ENCODE measurements at places on chromosomes 1 and 21. TPM values are rescaled to one million over a fixed set of nuclear protein-coding genes. Genes with fewer than 3 reads are reported as not detected.
A peak's percentile ranks its signal among the peaks of the same experiment; 100 is the strongest.

- H3K4me1 ChIP-seq = no peaks in the 10 kb centered on the region
- no peaks in the 10 kb centered on the region for H3K27me3 ChIP-seq
- H3K27ac ChIP-seq = no peak overlapping the region
- DNase-seq = no peak
- H3K4me3 ChIP-seq = no peak overlapping the region
These were observed 723.5 kb upstream of the ADAMTS5 start for GRCh38 chr21:27690426-27690825.

DNA sequence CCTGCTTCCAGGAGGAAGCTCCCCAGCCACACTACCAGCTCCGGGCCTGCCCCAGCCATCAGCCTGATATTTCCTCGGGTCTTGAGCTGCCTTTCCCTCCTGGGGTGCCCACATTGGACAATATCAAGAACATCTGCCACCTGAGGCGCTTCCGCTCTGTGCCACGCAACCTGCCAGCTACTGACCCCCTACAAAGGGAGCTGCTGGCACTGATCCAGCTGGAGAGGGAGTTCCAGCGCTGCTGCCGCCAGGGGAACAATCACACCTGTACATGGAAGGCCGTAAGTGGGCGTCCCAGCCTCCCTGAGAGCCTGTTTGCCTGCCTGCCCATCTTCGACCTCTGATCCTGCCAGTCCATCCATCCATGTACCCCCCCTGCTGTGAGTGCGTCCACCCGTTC, 3.6 kb downstream of the ECM1 start:
- H3K27ac ChIP-seq = no peak overlapping the region
- DNase-seq = no peak
- no peak overlapping the region for H3K4me3 ChIP-seq
- H3K4me1 ChIP-seq = peaks cover 10% of the 10 kb centered on the region
- no peaks in the 10 kb centered on the region for H3K27me3 ChIP-seq
- H3K36me3 ChIP-seq = peaks cover 15% of the 10 kb centered on the region

GRCh38 chr21:44785620-44786335, 15.8 kb downstream of the UBE2G2 start:
- H3K4me3 ChIP-seq = no peak overlapping the region
- H3K36me3 ChIP-seq = peaks cover 49% of the 10 kb centered on the region
- DNase-seq = peak; percentile 28
- no peaks in the 10 kb centered on the region for H3K27me3 ChIP-seq

- H3K4me3 ChIP-seq = no peak overlapping the region
- no peak overlapping the region for H3K27ac ChIP-seq
- DNase-seq = peak; percentile 72
- H3K4me1 ChIP-seq = no peaks in the 10 kb centered on the region
- H3K27me3 ChIP-seq = no peaks in the 10 kb centered on the region
- H3K36me3 ChIP-seq = no peaks in the 10 kb centered on the region
These were observed 1546.5 kb downstream of the NCAM2 start for GRCh38 chr21:22544747-22545146.

DNA sequence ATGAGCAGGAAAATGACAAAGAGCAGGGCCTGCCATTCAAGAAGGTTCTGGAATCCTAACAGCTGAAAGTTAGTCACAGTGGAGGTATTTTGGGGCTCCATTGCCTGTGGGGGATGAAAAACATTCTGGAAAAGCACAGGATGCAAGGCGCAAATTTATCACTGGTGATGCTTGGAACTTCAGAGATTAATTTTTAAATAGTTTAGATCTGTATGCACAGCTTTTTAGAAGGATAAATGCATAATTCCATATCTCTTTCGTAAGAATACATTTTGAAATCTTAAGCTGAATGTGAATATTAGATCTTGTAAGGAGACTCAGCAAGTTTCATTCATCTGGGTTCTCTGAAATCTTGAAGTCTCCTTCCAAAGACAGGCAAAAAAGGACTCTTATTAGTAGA, at the start of gene OR11L1:
OR11L1 (minus strand) TSS at position 101 of the 400 bp plus-strand sequence; CDS start at position 101, 0 bp downstream.
- H3K27ac ChIP-seq = no peak within 1 kb of the TSS
- no peaks in the 10 kb centered on the region for H3K27me3 ChIP-seq

DNA sequence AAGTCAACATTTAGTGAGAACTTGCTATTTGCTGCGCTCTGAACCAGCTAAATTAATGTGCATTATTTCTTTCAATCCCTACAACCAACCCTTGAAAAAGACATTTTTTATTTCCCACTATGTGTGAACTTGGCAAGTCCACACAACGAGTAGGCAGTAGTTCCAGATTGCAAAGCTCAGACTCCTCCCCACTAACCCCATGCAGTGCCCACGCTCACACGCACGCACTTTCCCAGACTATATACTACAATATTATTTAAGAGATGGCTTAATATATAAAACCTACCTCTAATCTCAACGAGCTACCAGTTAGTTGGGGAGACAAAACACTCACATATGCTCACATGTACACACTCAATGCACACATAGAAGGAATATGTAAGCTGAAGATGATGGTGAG, 671.2 kb downstream of the LMO4 start:
- no peaks in the 10 kb centered on the region for H3K4me1 ChIP-seq
- no peaks in the 10 kb centered on the region for H3K36me3 ChIP-seq
- H3K27ac ChIP-seq = no peak overlapping the region
- no peaks in the 10 kb centered on the region for H3K27me3 ChIP-seq
- H3K4me3 ChIP-seq = no peak overlapping the region
- DNase-seq = no peak

GRCh38 chr1:178867670-178868069, 3.2 kb downstream of the ANGPTL1 start:
- peaks cover 10% of the 10 kb centered on the region for H3K4me1 ChIP-seq
- DNase-seq = no peak
- H3K27me3 ChIP-seq = no peaks in the 10 kb centered on the region
- H3K27ac ChIP-seq = no peak overlapping the region

DNA sequence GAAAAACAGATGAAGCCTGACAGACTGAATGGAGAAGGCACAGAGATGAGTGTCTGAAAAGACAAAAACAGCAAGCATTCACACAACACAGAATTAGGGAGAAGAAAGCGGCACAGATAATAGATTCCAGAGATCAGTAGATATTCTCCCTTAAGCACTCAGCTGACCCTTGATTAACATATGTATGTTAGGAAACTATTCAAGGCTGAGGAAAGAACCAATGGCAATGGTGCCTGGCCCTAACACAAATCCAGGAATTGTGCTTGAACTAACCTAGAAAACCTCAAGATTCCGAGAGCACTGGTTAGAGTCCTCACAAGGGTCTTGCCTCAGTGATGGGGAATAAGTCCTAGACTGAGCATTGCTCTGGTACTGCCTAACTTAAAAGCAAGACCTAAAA, 30.9 kb downstream of the KCNT2 start:
- no peak overlapping the region for H3K4me3 ChIP-seq
- no peak for DNase-seq
- H3K4me1 ChIP-seq = no peaks in the 10 kb centered on the region
- H3K27me3 ChIP-seq = no peaks in the 10 kb centered on the region
- no peak overlapping the region for H3K27ac ChIP-seq

GRCh38 chr1:44170281-44170823, 28.9 kb upstream of the KLF18 start:
- no peak overlapping the region for H3K4me3 ChIP-seq
- H3K36me3 ChIP-seq = no peaks in the 10 kb centered on the region
- DNase-seq = no peak
- H3K27ac ChIP-seq = no peak overlapping the region

GRCh38 chr1:90850181-90850897, 133.2 kb upstream of the BARHL2 start:
- H3K4me1 ChIP-seq = no peaks in the 10 kb centered on the region
- H3K4me3 ChIP-seq = peak overlapping the region; percentile 90
- no peak overlapping the region for H3K27ac ChIP-seq
- H3K27me3 ChIP-seq = peaks cover 56% of the 10 kb centered on the region
- peak; percentile 75 for DNase-seq
- no peaks in the 10 kb centered on the region for H3K36me3 ChIP-seq

DNA sequence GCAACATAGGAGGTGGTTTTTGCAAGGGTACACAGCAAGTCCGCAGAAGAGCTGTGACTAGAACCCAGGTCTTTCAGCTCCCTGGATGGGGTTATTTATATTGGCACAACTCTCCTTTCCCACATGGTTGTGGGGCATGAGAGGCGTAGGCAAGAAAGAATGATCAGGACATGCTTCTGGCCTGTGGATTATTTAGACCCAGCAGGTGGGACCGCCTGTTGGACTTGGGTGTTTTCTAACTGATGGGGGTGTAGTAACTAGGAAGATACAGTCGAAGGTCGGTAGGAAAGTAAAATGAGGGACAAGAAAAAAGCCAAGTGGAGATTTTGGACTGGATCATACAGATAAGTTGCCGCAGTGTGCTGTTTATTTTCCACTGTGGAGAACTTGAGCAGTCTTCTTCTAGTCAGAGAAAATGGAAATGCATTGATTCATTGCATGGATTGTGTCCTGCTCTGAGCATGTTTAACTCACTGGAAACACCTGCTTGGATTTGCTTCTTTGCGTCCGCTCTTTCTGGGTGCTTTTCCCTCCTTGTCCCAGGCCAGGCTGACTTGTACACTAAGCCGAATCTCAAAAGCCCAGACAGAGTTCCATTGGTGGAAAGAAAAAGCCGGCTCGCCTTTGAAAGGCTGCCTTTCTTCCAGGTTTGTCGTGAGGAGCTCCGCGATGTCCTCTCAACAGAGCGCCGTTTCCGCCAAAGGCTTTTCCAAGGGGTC, 592 bp downstream of the CRCT1 start:
- no peak overlapping the region for H3K27ac ChIP-seq
- no peak for DNase-seq
- no peaks in the 10 kb centered on the region for H3K36me3 ChIP-seq
- no peak overlapping the region for H3K4me3 ChIP-seq
- H3K4me1 ChIP-seq = no peaks in the 10 kb centered on the region
- no peaks in the 10 kb centered on the region for H3K27me3 ChIP-seq

GRCh38 chr1:67937651-67938050, 104.4 kb upstream of the GNG12 start:
- no peak overlapping the region for H3K4me3 ChIP-seq
- H3K36me3 ChIP-seq = no peaks in the 10 kb centered on the region
- peaks cover 11% of the 10 kb centered on the region for H3K4me1 ChIP-seq
- peaks cover 24% of the 10 kb centered on the region for H3K27me3 ChIP-seq
- DNase-seq = no peak

- H3K4me3 ChIP-seq = peak overlapping the region; percentile 99
- no peak for DNase-seq
- peaks cover 16% of the 10 kb centered on the region for H3K36me3 ChIP-seq
- no peaks in the 10 kb centered on the region for H3K27me3 ChIP-seq
These were observed 1.9 kb downstream of the AGO1 start for GRCh38 chr1:35884934-35885333.

- H3K27me3 ChIP-seq = no peaks in the 10 kb centered on the region
- H3K27ac ChIP-seq = no peak overlapping the region
- no peaks in the 10 kb centered on the region for H3K36me3 ChIP-seq
- H3K4me3 ChIP-seq = no peak overlapping the region
- H3K4me1 ChIP-seq = no peaks in the 10 kb centered on the region
These were observed 31.8 kb upstream of the DISP1 start for GRCh38 chr1:222783051-222783450.

DNA sequence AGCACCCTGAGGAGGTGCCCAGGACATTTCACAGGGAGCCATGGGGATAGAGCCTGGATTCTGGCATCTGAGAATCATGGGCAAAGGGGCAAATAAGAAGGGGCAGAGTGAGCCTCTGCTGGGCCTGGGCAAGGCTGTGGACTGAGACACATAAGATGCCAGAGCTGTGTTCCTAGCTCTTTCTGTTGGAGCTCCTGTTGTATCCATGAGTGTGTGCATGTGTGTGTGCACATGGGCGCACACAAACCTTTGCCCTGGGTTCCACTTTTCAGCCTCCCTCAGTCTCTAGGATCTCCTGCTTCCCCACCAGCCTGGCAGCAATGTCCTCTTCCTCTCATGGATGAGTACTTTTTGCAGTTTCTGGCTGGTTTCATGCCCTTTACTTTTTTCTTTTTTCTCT, 44.0 kb downstream of the ATF3 start:
- no peaks in the 10 kb centered on the region for H3K27me3 ChIP-seq
- H3K27ac ChIP-seq = no peak overlapping the region
- no peaks in the 10 kb centered on the region for H3K4me1 ChIP-seq

- H3K36me3 ChIP-seq = no peaks in the 10 kb centered on the region
- DNase-seq = peak; percentile 95
- no peak overlapping the region for H3K4me3 ChIP-seq
- peaks cover 16% of the 10 kb centered on the region for H3K4me1 ChIP-seq
These were observed 144.6 kb upstream of the TNR start for GRCh38 chr1:175887981-175888428.

DNA sequence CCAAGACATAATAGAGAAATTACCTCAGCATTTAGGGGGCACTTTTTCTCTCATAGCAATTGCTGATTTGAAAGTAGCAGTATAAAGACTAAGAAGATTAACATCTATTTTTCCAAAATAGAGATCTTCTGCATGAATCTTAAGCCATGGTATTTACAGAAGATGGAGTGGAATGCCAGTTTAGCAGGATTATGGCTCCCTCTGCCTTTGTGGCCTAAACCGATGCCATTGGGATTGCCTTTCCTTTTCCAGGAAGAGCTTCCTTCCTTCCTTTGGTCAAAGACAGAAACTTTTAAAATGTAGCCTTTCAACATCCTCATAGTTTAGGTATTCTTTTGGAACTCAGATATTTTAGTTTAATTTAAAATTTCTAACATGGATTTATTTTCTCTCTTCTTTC, 39.4 kb downstream of the CFHR5 start:
- no peak overlapping the region for H3K4me3 ChIP-seq
- H3K27ac ChIP-seq = no peak overlapping the region
- no peaks in the 10 kb centered on the region for H3K36me3 ChIP-seq
- no peaks in the 10 kb centered on the region for H3K4me1 ChIP-seq
- H3K27me3 ChIP-seq = no peaks in the 10 kb centered on the region

DNA sequence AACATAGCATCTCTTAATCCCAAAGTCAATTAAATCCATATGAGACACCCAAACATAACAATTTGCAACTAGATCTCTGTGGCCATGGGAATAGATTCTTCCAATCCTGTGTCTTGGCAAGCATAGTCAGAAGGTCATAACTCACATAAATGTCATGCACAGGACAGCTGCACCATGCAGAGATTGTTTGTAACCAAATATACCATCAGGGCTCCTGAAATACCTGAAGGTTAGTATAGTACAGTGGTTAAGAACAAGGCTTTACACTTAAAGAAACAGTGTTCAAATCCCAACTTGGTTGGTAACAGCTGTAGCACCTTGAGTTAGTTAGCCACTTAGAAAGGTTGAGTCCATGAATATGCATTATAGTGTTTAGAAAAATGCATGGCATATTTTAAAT, 82.6 kb upstream of the CCDC190 start:
- no peak overlapping the region for H3K4me3 ChIP-seq
- no peaks in the 10 kb centered on the region for H3K36me3 ChIP-seq
- no peaks in the 10 kb centered on the region for H3K27me3 ChIP-seq
- peaks cover 5% of the 10 kb centered on the region for H3K4me1 ChIP-seq
- H3K27ac ChIP-seq = no peak overlapping the region

GRCh38 chr1:117121589-117122329, at the start of gene TRIM45:
TRIM45 (minus strand) TSS chr1:117121749; CDS start chr1:117121201, 548 bp downstream.
- peak within 1 kb of the TSS; percentile 85 for H3K4me3 ChIP-seq
- peaks cover 10% of the 10 kb centered on the region for H3K27me3 ChIP-seq
- H3K36me3 ChIP-seq = no peaks in the 10 kb centered on the region
- peak; percentile 98 for DNase-seq

Gene GSTM4
- total RNA-seq = 23.3 TPM

Gene AUNIP
- 14.4 TPM for total RNA-seq

Gene TBX15
- total RNA-seq = 0.07 TPM

Gene C1orf146
- not detected for total RNA-seq

Gene ADAMTS1
- 20.4 TPM for total RNA-seq

Gene DCST1
- total RNA-seq = not detected

Gene KLHL12
- 39.4 TPM for total RNA-seq

Gene TAS1R1
- total RNA-seq = 0.51 TPM

Gene ACTL8
- total RNA-seq = not detected

Gene ATP5PB
- total RNA-seq = 181 TPM

Gene RBM11
- total RNA-seq = 5.4 TPM

Gene CELA3B
- total RNA-seq = not detected

Gene CRNN
- not detected for total RNA-seq

All from endodermal cell (in vitro differentiated cells).